OCI-LY7 (cell line): ENCODE measurements at places on chromosomes 3 and 15.

DNA sequence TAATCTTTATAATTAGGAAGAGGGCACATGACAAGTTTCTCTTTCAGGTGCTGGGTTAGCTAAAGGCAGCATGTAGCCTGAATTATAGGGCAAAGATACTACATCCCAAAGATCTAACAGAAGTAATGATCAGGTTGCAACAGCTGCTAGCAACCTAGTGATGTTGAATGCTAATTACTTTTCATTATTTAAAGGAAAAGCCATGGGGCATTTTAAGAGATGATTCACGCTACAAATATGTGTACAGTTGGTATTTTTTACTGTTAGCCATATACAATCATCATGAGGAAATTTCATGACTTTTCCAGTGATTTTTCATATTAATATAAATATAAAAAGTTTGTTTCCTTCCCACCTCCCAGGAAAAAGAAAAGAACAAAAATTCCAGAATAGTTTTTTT is 43.0 kb downstream of the NEK10 start:
- DNase-seq: no peak

DNA sequence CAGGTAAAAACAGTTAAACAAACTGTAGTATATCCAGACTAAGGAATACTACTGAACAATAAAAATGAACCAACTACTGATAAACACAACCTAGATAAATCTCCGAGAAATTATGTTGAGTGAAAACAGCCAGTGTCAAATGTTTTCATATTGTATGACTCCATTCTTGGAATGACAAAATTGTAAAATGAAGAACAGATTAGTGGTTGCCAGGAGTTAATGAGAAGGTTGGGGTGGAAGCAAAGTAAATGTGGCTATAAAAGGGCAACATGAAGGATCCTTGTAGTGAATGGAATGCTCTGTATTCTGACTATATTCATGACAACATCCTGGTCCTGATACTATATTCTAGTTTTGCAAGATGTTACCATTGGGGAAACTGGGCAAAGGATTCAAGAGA is 27.5 kb upstream of the ACKR4 start:
- DNase-seq: no peak

GRCh38 chr3:23726811-23727548 is 78.8 kb upstream of the UBE2E1 start:
- no peak for DNase-seq

DNA sequence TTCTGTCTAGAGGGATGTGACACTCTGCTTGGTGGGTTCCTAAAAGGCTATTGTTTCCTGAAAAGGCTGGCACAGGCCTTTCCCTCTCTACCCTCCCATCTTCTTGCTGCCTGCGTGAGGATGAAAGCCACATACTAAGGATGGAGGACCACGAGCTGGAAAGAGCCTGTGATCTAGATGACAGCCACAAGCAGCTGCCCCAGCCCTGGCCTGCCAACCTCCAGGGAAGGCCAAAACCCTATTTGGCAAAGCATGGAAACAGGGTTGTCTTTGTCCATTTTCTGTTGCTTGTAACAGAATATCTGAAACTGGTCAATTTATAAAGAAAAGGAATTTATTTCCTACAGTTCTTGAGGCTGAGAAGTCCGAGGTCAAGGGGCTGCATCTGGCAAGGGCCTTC is 144.5 kb downstream of the FBLN2 start:
- DNase-seq: no peak

- DNase-seq: no peak
Observed at GRCh38 chr3:12759693-12760565, 870 bp upstream of the TMEM40 start.

DNA sequence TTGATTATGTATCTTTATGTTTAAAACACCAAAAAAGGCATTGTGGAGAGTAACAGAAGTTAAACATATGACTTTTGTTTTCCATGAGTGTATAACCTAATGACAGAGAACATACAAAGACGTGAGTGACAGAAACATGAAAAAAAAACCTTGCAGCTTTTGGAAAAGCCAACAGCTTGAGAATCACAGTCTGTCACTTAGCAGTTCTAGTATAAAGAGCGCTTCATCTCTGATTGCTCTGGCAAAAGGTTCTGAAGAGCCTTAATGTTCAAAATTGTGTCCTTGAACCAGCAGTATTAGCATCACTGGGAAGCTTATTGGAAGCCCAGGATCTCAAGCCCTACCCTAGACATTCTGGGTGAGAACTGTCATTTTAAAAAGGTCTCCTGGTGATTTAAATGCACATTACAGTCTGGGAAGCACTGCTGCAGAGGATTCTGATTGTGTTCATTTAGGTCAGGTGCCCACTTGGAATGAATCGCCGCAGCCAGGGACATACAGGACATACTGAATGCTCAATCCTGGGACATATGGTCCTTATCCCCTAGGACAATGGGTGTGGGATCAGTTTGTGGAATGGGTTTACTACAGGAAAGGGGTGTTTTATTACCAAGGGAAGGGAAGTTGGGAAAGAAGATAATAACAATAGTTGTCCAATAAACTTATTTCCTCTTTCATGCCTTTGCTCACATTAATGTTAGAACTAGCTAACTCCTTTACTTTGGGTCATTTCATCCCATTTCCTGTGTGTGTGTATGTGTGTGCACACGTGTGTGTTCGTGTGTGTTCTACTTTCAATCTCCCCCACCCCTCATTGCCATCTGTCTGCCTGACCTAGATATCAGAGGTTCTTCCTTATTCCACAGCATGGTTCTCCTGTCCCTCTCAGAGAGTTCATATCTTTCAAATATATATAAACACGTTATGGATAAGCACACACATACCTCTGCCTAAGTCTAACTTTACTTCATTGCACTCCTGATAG is 55.0 kb downstream of the LRRC49 start:
- no peak for DNase-seq

- peak; percentile 91 for DNase-seq
Observed at GRCh38 chr3:101898752-101899169, 49.4 kb downstream of the NFKBIZ start.

GRCh38 chr3:155149494-155149893 is 69.4 kb downstream of the MME start:
- DNase-seq: no peak
